ENCODE measurements at places on chromosomes 7 and 10.

DNA sequence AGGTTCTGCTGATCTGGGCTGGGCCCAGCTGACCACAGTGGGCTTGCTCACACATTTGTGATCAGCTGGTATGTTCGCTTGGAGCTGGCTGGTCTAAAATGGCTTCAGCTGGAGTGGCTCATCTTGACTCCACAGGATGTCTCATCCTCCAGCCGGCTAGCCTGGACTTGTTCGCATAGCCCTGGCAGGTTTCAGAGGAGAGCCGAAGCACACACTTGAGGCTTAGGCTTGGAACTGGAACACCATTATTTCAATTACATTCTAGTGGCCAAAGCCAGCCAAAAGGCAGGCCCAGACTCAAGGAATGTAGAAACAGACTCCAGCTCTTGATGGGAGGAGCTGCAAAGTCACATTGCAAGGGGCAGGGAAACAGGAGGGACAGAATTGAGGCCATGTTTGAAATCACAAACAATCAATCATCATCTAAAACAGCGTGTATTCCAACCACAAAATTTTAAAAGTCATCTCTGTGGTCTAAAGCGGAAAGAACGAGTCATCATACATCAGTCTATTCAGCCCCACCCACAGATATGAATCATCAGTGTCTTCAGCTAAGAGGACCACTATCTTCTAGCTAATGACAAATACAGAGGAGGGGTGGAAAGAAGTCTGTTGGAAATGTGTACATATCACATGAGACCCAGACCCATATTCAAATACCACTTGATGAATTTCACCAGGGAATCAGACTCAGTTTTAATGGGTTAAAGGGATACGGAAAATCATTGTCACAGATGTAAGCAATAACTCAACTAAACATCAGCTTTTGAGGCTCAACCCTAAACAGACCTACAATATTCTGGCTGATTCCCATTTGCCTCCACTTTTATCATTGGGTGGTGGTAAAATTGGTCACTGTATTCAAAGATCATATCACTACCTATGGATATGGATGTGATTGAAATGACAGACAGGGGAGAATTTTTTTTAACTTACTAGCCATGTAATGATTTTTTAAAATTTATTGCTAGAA lies 139.0 kb upstream of the MKLN1 start:
- peak; percentile 70 for DNase-seq

DNA sequence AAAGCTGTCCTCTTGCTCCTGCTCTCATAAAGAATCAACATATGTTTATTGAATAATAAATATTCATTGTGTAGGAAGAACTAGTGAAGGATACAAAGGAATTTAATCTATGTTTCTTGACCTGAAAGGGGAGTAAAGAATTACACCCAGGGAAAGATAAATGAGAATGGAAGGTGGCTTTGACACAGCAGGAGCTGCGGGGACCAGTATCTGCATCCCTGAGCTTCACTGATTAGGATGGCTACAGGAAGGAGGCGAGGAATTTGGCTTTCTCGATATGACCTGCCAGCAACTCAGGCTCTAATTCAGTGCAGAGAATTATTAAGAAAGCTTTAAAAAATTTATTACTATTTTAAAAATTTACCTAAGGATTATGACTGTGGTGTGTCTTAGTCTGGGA lies 194.6 kb downstream of the SEC23IP start:
- no peak for DNase-seq

DNA sequence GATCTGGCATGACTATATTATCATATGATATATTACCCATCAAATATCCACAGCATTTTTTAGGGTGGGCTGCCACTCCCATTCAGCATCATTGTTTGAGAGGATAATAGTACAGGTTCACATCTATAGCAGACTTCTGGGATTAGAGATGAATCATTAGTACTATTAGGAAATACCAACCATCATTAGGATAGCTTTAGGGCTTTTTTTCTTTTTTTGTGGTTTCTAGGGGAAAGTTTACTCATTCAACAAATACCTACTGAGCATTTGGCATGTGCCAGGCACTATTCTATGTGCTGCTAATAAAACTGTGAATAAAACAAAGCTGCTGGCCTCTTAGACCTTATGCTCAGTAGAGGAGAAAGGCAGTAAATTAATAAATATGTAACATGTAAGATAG lies 40.6 kb downstream of the NHLRC2 start:
- DNase-seq, result no peak

- no peak for DNase-seq
These were observed 69.1 kb downstream of the DIP2C start for GRCh38 chr10:620417-620816.

DNA sequence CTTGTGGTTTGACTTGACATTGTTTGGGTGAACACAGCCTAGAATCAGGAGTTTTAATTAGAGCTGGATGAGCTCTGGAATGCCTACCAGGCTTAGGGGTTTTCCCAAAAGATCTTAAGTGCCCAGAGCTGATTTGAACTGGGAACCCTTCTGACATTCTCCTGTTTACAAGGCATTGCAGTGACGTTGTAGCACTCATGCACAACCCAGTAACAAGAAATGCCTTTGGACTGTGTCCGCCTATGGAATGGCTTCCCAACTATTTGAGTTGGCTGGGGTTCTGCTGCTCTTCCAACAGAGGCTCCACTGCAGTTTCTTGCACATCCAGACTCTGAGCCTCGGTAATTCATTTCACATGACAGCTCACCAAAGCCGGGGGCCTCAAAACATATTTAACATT lies 76.7 kb upstream of the MKX start:
- DNase-seq, result no peak

- DNase-seq, result peak; percentile 14
These were observed 1.9 kb downstream of the TBXAS1 start for GRCh38 chr7:139830782-139831501.

- DNase-seq, result no peak
These were observed 175.6 kb downstream of the TCF7L2 start for GRCh38 chr10:113125612-113126011.
